ENCODE measurements at places on chromosomes 5 and 9.

DNA sequence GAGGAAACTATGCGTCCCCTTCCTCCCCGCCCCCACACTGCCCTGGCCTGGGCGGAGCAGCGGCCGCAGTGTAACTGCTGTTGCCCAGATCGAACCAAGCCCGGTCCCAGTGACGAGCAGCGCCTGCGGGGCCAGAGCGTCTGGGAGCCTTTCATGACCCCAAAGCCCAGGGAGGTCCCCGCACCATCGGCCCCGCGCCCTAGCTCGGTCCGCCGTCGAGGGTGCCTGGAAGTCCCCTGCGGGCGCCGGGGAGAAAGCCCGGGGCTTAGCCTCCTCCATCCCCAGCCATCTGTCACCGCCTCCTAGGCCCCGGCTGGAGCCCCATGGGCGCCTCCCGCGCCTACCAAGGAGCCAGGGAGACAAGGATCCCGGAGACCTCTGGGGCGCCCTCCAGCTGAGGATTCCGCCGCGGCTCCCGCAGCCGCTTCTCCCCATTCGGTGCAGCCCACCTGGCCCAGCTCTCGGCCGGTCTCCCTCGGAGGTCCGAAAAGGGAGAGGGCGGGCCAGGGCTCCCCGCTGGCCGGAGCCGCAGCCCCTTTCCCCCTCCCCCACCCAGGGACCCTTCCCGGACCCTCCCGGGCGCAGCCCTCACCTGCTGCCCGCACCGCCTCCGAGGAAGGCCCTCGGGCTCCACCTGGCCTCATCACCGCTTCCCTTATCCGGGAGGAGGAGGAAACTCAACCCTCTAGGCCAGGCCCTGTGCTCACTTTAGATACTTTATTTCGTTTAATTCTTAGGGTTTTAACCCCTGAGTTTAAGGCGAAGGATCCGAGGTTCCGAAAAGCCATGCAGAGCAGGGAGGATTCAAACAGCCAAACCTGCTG is 45.6 kb downstream of the APTX start:
- DNase-seq, result no peak

DNA sequence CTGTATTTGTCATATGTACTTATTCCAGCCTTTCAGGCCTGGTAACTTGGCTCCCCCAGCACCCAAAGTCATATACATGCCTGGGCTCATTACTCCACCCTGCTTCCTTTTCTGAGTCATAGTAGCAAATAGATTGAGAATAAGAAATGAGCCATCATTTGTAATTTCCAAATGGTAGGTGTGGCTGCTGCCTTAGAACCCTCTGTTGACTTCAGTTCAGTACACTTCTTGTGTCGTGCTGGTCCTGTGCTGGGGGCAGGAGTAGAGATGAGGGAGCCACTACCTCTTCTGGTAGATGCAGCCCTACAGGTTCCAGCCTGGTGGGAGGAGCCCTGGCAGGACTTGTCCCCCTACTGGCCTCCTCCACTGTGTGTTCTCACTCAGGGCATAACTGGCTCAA is 11.1 kb downstream of the GM2A start:
- no peak for DNase-seq

DNA sequence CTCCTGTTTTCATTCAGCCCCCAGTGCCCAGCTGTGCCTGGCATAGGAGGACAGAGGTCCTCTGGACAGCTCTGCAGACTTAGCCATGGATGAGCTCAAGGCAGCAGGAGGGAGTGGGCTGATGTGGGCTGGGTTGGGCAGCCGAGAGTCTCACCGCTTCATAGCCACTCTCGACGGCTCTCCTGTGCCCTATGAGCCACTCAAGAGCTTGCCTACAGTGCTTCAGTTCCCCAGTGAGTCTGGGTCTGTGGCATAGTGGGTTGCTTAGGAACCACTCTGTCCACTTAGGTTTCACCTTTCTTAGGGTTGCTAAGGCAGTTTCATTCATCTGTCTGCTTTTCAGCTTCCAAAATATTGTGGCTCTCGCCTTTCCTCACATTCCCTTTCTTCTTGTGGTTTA is 296.8 kb downstream of the ICE1 start:
- DNase-seq, result no peak

DNA sequence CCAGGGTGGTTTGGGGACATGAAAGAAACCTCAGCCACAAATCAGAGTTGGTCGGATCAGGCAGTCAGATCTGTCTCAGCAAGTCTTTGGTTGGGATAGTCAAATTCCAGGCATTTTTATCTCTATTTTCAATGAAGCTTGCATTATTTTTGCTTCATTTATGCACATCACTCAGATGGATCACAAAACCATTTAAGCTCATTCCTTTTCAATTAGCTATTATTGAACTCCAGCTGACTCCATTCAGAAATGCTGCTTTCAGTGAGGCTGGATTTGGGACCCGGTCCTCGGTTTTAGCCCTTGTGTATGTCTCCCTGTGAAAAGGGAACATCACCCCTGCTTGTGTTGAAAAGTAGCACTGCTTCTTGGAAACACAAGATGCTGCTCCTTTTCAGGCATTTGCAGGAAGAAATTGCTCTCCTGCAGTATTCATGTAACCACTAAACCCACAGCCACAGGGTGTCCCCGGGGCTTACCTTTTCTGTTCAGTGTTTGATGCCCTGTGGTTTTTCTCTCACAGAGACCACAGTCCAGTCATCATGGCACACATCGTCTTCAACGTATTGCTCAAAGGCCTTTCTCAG is 232.9 kb downstream of the NFIB start:
- no peak for DNase-seq

DNA sequence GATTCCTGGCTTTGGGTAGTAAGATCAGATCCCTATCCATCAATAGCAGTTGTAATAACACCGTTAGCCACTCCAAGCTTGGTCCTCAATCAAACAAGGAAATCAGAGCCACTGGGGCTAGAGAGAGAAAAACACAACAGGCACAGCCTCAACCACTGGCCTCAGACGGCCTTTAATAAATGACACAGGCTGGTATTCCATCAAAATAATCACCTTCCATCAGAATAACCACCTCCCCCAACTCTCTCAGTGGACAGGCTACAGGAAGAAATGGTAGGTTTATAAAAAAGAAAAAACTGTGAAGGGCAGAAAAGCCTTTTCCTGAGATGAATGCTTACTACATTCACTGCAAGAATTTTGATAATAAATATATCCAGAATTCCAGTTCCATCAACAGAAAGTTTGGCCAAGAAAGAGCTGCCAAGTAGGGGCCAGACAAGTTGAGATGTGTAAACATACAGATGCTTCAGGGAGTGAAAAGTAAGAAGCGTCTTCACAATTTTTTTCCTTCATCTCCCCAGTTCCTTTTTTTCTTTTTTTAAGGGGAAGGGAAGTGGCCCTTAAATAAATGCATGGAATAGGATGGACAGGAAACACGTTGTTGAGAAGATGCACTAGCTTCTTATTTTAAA is 5.5 kb downstream of the FOXD1 start:
- no peak for DNase-seq

- no peak for DNase-seq
Measured at GRCh38 chr5:43191740-43192557, at the start of gene NIM1K. Gene NIM1K (plus strand): TSS chr5:43192225. CDS start chr5:43245776, 53,551 bp downstream.

- DNase-seq, result no peak
Measured at GRCh38 chr9:26904671-26905070, 12.1 kb upstream of the CAAP1 start.

GRCh38 chr9:127534931-127535330 is 77.1 kb upstream of the STXBP1 start:
- DNase-seq, result no peak

DNA sequence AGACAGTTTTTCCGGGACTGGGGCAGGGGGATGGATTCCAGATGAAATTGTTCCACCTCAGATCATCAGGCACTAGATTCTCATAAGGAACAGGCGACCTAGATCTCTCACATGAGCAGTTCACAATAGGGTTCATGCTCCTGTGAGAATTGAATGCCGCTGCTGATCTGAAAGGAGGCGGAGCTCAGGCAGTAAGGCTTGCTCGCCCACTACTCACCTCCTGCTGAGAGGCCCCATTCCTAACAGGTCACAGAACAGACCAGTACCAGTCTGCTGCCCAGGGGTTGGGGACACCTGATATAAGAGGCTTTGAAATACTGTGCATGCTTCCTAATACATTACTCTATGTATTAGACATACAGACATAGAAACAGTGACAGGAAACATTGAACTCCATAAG is 41.1 kb downstream of the PTPRD start:
- no peak for DNase-seq

DNA sequence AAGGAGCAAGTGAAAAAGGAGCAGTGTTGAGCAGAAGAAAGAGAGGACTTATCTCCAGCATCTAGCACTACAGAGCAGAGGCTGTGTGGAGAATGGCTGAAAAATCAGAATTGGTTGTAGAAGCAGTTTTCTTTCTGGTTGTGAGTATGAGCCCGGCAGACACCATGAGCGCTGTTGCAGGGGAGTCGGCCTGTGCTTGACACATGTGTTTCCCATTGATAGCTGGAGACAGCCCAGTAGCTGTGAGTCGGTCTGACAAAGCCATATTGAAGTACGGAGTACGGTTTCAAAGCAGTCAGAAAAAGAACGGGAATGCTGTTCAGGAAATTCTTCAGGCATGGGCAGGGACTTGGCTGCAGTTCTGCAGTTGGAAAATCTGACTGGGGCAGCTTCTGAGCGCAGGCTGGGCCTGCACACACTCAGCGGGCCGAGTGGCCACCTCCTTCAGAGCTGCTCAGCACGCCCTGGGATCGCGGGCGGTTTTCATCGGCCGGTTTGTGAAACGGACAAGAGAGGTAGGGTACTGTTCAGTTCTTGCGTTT is at the start of gene SGCD:
Gene SGCD (plus strand): TSS at position 447 of the 542 bp plus-strand sequence.
- DNase-seq, result no peak

GRCh38 chr5:122201365-122201764 is 72.0 kb downstream of the ZNF474 start:
- DNase-seq, result no peak

DNA sequence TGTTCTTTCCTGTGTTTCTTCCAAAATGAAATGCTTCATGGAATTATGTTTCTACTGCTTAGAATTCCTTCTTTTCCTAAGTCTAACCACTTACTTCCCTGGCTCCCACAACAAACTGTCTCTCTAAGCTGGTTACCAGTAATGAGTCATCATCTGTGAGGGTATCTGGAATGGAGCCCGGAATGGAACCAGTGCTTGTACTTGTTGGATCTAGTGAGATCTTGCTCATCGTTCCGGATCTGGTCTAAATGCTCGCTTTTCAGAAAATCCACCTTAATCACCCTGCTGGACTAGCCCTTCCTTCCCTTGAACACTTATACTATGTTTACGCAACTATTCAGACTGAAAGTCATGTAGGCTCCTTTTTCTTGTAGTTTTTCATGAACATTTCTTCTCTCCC is 184.8 kb downstream of the PBX3 start:
- DNase-seq, result no peak

DNA sequence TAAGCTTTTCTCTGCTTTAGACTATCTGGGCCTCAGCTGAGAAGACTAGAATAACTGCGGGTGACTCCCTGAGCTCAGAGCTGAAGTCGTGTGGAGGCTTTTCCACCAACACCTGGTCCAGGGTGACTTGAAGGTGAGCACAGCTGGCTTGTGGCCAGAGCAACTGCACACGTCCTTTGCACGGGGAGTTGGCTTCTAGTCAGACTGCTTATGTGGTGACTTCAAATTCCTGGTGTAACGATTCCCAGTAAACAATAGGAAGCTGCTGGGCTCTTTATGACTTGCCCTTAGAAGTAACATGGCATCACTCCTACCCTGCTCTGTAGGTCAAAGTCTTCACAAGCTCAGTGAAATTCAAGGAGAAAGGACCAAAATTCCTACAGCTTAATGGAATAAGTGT is 800.6 kb upstream of the CDH6 start:
- no peak for DNase-seq

DNA sequence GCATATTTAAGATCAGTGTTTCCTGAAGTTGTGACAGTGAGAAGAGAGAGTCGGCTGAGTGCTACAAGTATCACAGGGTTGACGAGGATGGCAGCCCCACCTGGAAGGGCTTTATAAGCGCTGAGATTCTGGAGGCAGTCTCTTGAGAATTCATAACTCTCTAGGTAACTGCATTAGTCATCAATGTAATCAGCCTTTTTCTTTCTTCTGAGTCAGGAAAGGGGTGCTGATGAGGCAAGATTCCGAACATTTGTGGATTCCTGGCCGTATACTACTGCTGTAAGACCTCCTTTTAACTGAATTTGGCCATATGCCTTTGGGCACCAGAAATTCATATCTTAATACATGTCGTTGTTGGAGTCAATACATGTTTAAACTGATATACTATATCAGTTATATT is 6.6 kb upstream of the RNF20 start:
- no peak for DNase-seq

GRCh38 chr5:53874409-53874808 is 314.0 kb downstream of the NDUFS4 start:
- DNase-seq, result no peak

Measured in stimulated activated CD8-positive, alpha-beta memory T cell treated with anti-CD3 and anti-CD28 coated beads, Interleukin-7, amount 100 ng/mL, for 1 hour (primary cell).